NCI-H1417 treated with DMSO at 0.1 percent for 48 hours (cell line): ENCODE measurements at places on chromosomes 5 and 9.

DNA sequence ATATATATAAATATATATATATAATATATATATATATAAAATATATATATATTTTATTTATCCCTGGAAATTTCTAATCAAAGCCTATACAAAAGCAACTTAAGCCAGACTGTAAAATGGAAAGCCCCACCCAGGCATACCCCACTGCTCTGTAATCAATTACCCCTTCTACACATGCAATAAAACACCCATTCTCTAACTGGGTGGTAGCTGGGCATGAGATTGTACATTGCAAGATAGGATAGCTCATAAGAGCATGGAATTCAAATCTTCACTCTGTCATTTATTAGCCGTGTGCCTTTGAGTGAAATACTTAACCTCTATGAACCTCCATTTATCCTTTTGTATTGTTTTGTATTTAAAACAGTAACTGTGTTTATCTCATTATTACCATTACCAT, 405.3 kb upstream of the SLC30A5 start:
- DNase-seq = no peak

GRCh38 chr9:73327149-73327548, 175.5 kb downstream of the ANXA1 start:
- DNase-seq = no peak

- DNase-seq = no peak
Observed at GRCh38 chr5:149326611-149327010, 18.7 kb upstream of the GRPEL2 start.

DNA sequence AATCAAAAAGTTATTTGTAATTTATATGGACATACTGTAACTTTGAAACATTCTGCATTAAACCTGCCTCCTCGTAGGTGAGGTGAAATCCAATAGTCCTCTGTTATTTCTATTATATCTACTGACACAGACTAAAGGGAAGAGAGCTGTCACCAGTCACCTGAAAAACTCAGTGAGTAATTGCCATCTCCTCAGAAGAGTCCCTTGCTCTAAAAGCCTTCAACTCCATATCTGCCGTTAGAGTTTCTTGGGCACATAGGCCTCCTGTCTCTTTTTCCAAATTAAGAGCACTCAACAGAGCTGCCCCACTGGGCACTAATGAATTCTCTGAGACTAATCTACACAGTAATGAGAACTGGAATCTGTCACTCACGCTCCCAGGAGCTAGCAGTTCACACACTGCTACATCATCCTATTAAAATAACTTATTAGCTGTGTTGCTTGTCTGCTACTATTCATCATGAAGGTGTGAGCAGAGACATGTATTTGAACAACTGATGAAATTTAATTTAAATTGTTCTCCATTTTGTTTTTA, 67.3 kb upstream of the VCAN start:
- DNase-seq = no peak

DNA sequence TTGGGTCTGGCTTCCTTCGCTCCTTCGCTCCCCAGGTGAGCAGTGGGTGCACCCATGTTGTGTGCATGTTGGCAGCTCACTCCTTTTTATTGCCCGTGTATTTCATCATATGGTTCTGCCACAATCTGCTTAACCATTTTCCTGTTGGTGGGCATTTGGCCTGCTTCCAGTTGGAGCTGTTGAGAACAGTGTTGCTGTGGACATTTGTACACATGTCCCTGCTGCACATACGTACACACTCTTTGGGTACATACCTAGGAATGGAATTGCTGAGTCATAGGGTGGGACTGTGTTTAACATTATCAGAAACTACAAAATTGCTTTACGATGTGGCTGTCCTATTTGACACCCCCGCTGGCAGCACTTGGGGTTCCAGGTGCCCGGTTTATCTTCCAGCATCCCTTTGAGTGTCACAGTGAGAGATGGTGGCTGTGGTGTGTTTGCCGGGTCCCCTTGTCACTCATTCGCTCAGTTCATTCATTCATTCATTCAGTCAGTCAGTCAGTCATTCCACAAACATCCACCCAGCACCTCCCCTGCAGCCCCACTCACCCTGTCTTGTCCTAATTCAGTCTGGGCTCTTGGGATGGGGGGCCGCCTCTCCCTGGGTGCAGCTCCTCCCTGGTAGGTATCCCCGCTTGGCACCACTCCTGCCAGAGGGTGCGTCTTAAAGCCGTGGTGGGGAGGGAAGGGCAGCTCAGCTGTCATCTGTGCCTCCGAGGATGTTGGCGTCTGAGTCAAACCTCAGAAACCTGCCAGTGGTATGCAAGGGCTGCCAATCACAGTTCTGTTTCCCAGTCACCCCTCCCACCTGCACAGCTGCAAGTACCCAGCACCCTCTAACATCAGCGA, 7.9 kb upstream of the FIBCD1 start:
- DNase-seq = no peak

DNA sequence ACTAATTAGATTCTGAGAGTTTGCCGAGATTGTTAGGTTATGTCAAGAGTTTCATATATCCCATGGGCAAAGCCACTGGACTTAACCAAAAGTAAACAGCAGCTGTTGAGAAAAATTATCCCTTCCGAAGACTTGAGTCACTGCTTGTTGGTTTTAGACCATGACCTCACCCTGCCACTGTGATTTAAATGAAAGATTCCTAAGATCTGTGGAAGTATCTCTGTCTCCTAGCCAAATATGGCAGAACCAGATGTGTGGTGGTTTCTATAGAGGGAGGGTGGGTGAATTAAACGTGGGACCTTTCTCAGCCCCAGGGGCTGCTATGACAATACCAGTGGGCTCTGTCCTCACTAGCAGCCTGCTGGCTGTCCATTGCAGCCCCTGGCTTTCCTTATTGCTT, 19.3 kb downstream of the DMRT3 start:
- DNase-seq = no peak

DNA sequence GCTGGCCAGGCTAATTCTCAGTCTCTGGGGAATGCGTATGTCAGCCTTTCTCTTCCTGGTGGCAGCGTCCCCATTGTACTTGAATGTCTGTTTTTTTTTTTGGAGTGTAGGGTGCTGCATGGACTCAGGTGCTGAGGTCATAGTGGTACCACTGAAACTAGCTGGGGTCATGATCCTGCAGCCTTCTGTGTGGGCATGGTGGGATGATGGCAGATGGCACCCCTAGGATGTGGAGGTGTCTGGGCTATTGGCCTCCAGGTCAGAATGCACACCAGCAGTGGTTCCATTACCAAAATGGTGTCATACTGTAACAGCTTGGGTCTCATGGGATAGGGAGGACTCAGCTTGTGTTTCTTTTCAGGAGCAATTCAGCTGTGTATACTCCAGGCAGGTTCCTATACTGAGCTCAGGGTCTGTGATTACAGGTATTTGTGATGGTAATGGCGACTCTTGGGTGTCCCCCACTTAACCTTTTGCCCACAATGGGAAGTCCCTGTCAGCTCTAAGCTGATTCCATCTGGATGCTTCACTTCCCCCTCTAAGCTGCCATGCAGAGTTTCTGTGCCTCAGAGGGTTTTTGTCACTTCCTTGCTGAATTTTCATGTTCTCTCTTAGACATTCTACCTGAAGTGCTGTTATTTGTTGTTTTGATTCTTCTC, 17.9 kb downstream of the HSD17B4 start:
- no peak for DNase-seq

GRCh38 chr5:146818822-146819221, 59.7 kb downstream of the PPP2R2B start:
- DNase-seq = no peak

GRCh38 chr9:73080110-73080694, 71.5 kb upstream of the ANXA1 start:
- DNase-seq = no peak

- no peak for DNase-seq
Observed at GRCh38 chr5:72015103-72015548, 92.1 kb upstream of the MAP1B start.
